ENCODE measurements at places on chromosomes 16 and 17.

DNA sequence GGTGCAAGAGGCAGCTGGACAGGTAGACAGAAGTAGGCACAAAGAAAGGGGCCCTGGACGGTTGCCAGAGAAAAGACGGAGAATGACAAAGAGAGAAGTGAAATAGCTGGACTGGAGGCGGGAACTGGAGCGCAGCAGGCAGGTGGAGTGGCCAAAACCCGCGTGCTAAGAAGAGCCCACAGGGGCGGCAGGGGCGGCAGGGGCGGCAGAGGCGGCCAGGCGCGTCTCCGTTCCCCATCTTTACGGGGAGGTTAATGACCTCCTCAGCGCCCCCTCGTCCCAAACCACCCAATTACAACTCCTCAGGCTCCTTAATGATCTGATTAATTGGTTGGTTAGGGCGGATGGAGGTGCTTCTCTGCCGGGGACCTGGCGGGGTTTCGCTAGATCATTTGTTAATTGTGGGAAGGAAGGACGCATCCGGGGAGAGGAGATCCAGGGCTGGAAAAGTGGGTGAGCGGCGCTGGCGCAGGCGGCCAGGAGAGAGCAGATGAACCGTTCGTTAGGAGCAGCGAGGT, 15.4 kb upstream of the HOXB9 start:
- H3K27ac ChIP-seq: peak overlapping the region; percentile 11
- H3K27me3 ChIP-seq: peaks cover 100% of the 10 kb centered on the region
- peaks cover 26% of the 10 kb centered on the region for H3K4me1 ChIP-seq
- H3K36me3 ChIP-seq: peaks cover 2% of the 10 kb centered on the region
- no peak overlapping the region for H3K4me3 ChIP-seq

DNA sequence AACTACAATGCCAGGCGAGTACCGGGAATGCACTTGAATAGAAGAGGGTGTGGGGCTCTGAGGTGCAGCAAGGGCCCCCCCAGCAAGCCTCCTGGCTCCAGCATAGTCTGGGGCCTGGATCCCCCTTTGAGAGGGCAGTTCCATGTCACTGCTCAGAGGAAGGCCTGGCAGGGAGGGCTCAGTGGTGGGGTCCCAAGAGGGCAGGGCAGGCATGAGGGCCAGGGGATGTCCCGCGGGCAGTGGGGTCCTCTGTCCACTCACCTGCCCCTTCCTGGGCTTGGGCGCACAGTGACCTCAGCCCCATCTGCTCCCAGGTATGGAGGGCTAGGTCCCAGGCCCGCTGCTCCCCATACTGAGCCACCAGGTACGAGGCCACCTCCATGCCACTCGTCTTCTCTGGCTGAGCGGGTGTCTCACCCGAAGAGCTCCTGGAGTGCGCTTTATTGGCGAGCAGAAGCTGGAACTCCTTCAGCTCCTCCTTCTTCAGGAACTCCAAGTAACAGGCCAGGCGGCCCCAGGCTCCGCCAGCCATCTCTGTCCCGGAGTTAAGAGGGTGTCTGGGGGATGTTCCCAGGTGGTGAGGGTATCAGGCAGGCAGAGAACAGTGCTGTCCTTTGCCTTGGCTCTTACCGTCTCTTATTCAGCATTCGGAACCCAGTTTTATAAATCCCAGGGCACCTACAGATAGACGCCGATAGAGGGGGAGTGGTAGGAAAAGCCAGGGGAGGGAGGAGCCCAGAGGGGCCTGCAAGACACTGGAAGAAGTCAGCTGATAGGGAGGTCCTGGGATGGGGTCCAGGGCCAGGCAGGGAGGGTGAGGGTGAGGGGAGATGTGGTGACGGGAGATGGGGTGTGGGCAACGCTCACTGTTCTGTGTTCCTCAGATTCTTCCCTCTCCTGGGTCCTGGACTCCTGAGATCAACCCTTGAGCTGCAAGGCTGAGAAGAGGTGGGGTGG, 605 bp downstream of the NLRP1 start:
- H3K4me1 ChIP-seq: peaks cover 77% of the 10 kb centered on the region
- peaks cover 44% of the 10 kb centered on the region for H3K36me3 ChIP-seq
- DNase-seq: peak; percentile 45
- peak overlapping the region; percentile 98 for H3K27ac ChIP-seq

DNA sequence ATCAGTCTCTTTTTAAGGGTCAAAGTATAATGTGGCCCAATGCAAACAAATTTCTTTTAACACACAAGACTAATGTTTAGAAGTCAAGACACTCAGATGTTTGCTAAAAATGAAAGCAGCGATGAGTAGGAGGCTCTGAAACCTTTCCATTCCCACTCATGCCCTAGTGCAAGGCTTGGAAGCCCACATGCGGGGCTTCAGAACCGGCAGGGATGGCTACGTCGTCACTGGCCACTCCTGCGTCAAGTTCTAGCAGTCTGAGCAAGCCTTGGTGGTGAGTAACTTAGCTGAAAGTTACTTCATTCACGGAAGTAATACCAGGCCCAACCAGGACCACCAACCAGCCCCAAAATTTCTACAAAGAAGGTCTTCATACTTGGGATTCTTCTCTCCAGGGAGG, 14.8 kb upstream of the TMED6 start:
- peaks cover 62% of the 10 kb centered on the region for H3K36me3 ChIP-seq
- H3K27me3 ChIP-seq: no peaks in the 10 kb centered on the region
- no peak for DNase-seq

DNA sequence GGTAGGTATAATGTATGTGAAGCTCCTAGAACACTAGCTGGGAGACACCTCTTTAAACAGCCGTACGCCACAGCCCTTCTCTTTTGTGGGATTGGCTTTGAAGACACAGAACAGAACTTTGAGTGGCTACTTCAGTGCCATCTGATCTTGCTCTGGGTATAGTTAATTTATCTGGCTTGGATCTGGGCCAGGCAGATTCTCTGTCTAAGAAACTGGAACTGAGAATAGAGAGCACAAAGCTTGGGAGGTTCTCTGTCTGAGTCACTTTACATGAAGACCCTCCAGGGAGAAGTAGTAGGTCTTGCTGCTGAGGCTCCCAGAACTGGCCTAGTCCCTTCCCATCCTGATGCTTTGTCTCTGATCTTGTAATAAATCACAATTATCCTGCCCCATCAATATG, 721.0 kb upstream of the KIF2B start:
- H3K4me3 ChIP-seq: no peak overlapping the region
- no peaks in the 10 kb centered on the region for H3K36me3 ChIP-seq
- H3K27ac ChIP-seq: no peak overlapping the region
- no peaks in the 10 kb centered on the region for H3K27me3 ChIP-seq

GRCh38 chr17:27603421-27603770, 27.6 kb upstream of the LGALS9 start:
- peaks cover 13% of the 10 kb centered on the region for H3K4me1 ChIP-seq
- no peaks in the 10 kb centered on the region for H3K27me3 ChIP-seq
- DNase-seq: no peak
- H3K27ac ChIP-seq: no peak overlapping the region
